ENCODE measurements at places on chromosomes 3 and 15.

GRCh38 chr3:61704807-61705206, 143.4 kb downstream of the PTPRG start:
- DNase-seq, result no peak

DNA sequence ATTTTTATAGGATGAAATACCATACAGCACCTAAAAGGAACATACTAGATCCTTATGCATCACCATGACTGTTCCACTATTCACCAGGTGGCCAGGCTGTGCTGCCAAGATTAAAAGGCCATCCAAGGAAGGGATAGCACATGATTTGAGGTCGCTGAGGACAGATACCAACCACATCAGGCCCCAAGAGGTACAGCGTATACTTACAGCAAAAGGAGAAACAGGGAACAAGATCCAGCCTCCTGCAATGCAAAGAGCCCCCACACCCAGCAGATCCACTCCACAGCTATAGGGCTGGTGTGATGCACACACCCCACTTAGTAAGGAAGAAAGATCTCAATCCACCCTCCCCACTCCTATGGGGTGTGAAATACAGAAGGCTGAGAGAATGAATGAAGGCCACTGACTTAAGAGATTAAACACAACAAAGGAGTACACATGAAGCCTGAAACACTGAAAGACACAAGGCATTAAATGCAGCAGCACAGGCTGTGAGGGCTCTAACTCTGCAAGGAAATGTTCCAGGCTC, 32.0 kb upstream of the ZNF445 start:
- no peak for DNase-seq

DNA sequence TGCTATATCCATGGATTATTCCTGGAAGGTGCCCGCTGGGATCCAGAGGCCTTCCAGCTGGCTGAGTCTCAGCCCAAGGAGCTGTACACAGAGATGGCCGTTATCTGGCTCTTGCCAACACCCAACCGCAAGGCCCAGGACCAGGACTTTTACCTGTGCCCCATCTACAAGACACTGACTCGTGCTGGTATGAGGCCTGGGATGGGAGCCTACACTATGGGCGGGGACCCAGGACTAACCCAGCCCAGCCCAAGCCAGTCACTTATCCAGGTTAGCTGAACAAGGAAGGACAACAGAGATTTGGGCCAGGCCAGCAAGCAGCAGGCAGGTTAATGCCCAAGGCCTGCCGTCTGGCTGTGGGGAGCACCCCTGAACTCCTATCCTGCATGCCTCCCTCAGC, 45.3 kb downstream of the SEMA3G start:
- DNase-seq, result no peak

GRCh38 chr3:13849018-13849417, 30.9 kb downstream of the WNT7A start:
- DNase-seq, result no peak

GRCh38 chr3:186121278-186121677, 12.4 kb upstream of the ETV5 start:
- no peak for DNase-seq

DNA sequence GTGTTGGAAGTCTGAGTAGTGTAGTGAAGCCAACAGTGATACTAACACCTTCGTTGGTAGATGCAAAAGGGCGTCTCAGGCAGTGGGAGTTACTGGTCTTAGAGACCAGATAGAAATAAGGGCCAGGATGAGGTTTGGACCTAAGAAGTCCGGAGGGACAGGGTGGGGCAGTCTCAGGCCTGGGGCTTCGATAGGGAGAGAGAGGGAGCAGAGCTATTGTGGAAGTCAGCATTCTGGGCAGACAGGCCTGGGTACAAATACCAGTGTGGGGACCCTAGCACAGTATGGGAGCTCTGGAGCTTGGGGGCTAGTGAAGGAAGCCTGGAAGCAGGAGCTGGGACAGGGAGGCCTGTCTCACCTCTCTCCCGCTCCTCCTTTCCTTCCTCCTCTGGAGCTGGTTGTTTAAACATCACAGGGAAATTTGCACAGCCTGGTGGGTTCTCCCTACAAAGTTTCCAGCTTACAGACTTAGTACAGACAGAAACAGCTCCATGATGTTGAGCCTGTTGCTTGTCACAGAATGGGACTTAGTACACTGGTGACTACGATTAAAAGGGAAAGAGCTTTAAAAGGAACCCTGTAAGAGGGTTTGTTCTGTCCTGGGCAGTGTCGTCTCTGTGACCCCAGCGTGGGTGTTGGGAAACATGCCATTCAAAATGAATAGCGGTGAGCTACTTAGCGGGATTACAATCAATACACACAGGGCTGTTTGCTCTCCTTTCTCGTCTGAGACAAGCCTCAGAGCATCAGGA, 76.4 kb upstream of the TNFAIP8L3 start:
- no peak for DNase-seq

DNA sequence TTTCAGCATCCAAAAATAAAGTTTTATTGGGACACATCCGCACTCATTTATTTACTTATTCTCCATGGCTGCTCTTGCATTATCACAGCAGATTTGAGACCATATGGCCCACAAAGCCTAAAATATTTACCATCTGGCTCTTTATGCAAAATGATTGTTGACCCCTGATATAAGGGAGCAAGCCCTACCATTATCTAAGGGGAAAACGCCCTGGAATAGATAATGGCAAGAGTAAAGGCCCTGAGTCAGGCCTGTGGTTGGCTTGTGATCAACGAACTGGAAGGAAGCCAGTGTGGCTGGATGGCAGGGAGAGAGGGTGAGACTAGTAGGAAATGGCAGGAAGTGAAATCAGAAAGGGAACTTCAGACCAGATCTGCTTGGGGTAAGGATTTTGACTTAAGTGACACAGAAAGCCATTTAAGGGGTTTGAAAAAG, 24.6 kb upstream of the DMXL2 start:
- DNase-seq, result no peak

- DNase-seq, result no peak
Measured at GRCh38 chr15:25847051-25847450, 16.1 kb downstream of the ATP10A start.

DNA sequence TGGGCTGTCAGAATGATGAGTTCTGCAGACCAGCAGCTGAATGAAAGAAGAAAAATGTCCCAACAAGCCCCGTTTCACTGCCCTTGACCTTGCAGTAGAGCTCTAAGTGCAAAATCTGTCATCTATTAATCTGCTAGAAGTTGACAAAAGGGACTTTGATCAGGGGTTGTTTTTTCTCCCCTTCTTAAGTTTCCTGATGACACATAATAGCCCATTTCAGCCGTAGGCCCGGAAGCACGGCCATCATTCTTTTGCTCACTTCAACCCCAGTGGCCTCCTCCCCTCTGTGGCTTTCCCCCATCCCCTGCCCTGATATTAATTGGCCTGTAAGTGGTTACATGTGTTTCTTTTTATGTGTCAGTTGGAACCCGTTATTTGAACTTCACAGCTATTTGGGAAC, 298.9 kb downstream of the RPLP1 start:
- DNase-seq, result no peak

GRCh38 chr15:40053831-40054604, 15.0 kb upstream of the SRP14 start:
- no peak for DNase-seq

DNA sequence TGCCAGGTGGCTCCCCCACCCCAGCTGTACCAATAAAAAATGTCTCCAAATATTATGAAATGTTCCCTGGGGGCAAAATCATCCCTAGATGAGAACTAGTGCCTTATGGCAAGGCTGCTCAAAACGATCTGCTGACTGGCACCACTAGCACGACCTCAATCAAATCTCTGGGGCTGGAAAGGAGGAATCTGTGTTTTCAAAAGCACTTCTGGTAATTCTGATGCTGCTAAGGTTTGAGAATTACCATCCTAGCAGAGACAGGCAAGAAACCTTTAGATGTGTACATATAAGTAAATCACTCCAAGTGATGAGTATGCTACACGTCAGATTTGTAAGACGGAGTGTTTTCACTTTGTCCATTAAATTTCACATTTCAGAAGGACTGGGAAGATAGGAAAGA, 360.1 kb upstream of the THRB start:
- DNase-seq, result no peak

DNA sequence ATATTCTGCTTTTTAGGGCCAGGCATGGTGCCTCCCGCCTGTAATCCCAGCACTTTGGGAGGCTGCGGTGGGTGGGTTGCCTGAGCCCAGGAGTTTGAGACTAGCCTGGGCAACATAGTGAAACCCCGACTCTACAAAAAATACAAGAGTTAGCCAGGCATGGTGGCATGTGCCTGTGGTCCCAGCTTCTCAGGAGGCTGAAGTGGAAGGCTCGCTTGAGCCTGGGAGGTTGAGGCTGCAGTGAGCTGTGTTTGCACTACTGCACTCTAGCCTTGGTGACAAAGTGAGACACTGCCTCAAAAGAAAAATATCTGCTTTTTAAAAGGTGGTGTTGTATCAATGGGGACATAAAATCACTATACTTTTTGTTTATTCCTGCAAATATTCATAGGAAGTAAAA, 112.8 kb downstream of the C3orf38 start:
- DNase-seq, result no peak

DNA sequence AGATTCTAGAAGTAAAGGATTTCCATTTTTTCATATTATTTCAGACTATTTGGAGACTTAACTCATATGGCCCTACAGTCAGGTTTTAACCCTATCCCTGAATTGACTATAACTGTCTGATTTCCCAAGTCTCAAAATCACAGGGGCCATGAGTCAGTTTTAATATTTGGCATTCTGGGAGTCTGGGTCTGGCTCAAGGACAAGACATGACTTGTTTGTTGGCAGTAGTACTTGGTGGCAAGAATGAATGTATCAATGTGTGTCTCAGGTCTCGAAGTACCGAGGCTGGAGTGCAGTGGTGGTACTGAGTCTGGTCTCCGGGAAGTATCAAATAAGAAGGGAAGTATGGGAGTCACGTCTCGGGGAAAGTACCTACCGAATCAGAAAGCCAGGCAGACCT, 10.8 kb downstream of the UMPS start:
- no peak for DNase-seq

Measured in stimulated activated CD4-positive, alpha-beta T cell treated with anti-CD3 and anti-CD28 coated beads, Interleukin-4, amount 100 ng/mL, for 4 hours (primary cell).